Esophagus squamous epithelium (tissue), 5 donors: ENCODE measurements at places on chromosomes 6 and 20.

- DNase-seq, result no peak
Measured at GRCh38 chr6:44060612-44061374, 66.5 kb downstream of the MRPL14 start.

DNA sequence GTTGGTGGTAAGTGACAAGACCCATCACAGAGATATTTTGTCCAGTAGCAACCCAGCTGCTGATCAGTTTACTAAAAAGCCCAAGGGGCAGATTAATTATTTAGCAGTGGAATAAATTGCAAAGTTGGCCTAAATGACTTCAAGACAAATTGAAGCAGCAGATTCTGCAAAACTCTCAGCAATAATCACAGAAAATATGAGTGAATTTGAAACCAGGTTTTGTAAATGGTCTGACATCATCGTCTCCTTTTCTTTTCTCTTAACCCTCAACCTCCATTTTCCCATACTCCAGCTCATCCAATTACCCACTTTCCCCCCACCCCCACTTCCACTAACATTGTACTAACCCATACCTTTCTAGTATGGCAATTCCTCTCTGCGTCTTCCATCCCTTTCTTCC is 11.3 kb upstream of the PTPRK start:
- DNase-seq, result no peak

GRCh38 chr20:40245829-40246228 is 443.2 kb downstream of the MAFB start:
- DNase-seq, result no peak

- no peak for DNase-seq
Measured at GRCh38 chr20:14723614-14724013, 386.2 kb upstream of the FLRT3 start.

GRCh38 chr6:80441131-80441530 is 334.7 kb downstream of the BCKDHB start:
- no peak for DNase-seq

DNA sequence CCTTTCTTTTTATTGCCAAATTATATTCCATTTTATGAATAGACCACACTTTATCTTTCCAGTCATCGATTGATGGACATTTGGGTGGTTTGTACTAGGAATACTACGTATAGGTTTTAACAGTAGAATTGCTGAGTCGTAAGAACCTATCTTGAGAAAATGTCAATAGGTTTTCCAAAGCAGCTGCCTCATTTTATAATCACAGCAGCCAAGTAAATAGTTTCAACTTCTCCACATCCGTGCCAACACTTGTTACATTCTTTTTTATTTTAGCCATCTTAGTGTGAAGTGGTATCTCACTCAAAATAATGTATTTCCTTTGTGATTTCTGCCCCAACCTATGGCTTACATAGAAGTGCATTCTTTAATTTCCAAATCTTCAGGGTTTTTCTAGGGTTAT is 479.2 kb downstream of the CDH26 start:
- DNase-seq, result no peak

- no peak for DNase-seq
Measured at GRCh38 chr6:21173031-21173430, 420.5 kb upstream of the SOX4 start.

DNA sequence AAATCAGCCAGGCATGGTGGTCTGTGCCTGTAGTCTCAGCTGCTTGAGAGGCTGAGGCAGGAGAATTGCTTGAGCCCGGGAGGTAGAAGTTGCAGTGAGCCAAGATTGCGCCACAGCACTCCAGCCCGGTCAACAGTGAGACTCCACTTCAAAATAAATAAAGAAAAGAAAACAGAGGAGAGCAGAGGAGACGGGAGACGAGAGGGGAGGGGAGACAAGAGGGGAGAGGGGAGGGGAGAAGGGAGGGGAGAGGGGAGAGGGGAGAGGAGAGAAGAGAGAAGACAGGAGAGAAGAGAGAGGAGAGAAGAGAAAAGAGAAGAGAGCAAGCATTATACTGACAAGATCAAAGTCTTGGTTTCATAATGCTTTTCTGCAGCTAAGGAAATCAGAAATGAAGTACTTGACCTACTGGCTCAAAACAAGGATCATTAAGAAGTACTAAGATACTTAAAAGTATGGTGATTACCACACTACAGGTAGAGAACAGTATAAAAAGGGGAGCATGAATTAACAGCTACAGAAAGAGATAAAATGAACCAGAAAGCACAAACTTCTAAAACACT is 30.5 kb downstream of the FAM8A1 start:
- DNase-seq, result no peak

GRCh38 chr20:31679357-31680285 is 41.9 kb downstream of the COX4I2 start:
- DNase-seq, result no peak

GRCh38 chr20:49712996-49713752 is 504 bp downstream of the B4GALT5 start:
- no peak for DNase-seq

DNA sequence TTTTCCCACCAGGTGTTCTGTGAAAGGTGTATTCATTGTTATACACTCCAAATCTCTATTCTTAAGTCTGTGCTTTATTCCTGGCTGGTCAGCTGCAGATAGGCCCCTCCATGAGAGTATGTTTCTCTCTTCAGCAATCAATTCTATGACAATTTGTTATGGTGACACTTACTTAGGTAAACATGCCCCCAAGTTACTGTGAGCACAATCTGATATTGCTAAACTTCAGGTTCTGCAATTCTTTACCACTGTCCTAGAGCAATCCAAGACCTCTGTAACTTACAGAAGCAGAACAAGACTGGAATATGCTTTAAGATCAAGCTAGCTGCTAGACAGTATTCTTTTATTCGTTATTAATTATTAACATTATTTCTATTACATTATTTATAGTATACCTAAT is 391.9 kb downstream of the FRK start:
- no peak for DNase-seq

GRCh38 chr6:33166811-33167210 is 25.5 kb downstream of the COL11A2 start:
- DNase-seq, result no peak

DNA sequence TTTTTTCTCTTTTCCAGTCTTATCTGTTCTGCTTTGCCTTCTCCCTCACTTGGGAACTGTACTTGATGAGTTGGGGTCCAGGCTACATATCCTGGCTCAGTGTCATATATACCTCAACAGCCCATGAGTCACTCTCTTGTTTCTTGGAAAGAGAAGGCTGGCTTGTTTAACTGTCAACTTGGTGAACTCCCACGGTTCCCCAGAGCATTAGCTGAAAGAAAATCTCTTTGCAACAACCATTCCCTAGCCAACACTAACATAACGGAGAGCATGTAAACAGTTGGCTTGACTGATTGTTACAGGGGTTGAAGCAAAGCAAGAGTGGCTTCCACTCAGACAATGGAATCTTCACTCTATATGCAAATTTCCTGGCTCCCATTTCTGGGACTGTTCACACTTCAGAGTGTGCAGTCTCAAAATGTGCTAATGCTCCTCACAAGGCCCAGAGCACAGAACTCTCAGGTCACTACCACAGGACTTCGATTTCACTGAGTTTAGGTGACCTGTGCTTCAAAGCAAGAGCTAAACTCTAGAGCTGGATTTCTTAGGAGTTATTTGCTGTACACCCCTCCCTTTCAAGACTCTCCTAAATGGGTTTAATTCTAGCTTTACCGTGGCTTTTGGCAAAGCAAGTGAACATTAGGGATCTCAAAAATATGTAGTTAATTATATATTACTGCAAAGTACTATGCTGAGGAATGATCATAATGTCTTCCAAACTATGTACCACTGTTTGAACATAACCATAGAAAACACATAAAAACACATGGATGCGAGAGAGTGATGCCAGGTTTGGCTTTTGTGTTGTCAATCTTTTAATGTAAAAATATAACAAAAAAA is 609.8 kb downstream of the RFPL4B start:
- no peak for DNase-seq

DNA sequence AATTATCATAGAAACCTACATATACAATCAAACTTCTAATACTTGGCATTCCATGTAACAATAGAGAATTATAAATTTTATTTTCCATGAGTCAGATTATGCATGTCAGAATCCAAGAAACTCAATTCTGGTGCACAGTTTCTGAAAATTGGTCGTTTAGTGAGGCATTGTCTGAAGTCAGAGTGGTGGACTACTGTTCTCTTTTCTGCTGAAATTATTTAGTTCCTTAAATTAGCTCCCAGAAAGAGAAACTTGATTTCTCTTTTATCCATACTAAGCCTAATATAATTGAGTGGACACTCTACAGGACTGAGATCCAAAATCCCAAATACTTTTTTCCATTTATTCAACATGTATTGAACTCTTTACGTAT is 265.5 kb downstream of the ALDH8A1 start:
- DNase-seq, result no peak

GRCh38 chr6:43768983-43769525 is 957 bp upstream of the VEGFA start:
- no peak for DNase-seq

- DNase-seq, result no peak
Measured at GRCh38 chr20:8390037-8390433, 258.0 kb downstream of the PLCB1 start.

DNA sequence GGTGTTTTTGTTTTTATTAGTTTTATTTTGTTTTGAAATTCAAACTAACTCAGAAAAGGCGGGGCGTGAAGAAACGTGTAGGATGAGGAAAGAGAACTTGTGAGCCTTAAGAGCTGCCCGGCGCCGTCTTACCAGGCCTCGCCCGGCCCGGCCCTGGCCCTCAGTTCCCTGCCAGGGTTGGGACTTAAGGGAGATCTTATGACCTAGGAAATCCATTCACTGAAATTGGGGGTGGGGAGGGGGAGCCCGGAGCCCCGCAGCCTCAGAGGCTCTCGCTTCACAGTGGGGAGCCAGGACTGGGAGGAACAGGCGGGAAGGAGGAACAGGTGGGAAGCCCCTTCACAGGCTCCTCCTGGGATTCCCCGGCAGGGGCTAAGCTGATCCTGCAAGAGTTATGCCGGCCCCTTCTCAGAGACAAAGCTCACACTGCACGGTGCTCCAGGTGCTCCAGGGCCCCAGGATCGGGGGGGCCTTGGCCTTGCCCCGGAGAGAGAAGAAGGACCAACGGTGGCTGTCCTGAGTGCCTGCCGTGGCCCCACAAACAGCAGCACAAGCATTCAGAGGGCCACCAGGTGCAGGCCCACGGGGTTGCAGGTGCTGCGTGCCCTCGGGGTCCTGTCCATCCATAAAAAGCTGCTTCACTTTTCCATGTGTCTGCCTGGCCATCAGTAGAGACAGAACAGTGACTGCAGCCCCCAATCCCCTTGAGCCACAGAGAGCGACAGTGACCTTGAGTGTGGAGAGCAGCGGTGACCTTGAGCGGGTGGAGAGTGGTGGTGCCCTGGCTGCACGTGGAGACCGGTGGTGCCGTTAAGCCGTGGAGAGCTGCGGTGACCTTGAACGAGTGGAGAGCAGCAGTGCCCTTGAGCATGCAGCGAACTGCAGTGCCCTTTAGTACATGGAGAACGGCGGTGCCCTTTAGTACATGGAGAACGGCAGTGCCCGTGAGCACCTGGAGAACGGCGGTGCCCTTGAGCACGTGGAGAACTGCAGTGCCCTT is 152.7 kb downstream of the DLL1 start:
- DNase-seq, result no peak

DNA sequence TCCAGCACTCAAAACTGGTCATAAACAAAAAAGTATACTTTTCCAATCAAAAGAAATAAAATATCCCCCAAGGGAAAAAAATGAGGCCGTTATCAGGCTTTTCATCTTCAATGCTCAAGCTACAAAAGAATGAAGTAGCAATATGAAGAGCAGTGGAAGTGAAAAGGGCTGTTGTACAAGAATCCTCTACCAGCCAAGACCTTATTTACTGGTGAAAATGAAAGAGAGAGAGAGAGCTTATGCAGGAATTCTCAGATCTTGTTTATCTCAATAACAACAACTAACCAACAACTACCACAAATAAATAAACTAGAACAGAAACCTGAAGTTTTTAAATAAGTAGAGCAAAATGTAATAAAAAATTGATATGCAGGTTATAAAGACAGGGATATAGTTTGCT is 400.6 kb downstream of the HDGFL1 start:
- no peak for DNase-seq

DNA sequence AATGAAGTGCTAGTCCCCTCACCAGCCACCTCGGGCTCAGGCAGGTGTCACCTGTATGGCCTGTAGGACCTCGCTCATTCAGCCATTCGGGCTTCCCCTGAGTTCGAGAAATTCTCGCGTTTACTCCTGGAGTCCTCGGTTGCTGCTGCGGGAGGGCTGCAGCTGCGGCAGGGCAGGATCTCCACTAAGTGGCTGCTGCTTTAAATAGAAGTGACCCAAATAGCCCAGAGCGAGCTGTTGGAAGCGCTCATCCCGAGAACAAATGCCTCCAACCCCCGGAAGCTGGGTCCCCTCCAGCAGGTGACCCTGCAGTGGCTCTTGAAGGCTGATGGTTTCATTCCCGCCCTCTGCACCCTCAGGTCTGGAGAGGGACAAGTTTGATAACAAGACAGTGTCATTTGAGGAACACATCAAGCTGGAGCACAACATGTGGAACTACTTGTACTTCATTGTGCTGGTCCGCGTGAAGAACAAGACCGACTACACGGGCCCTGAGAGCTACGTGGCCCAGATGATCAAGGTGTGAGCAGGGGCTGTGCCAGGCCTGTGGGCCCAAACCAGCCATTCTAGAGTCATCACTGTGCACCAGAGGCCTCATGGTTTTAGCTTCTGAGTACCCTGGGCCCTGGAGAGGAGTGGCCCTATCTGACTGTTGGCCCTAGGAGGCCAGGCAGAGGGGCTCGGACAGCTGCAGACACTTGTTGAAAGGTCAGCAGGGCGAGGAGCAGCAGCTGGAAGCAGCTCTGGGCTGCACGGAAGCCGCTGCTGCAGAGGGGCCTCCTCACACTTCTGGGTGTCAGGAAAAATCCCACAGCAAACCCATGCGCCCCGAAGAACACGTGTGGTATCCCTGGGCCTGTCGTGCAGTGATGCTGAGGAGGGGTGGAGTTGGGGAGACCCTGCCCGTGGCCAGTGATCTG is 18.1 kb downstream of the UQCC2 start:
- no peak for DNase-seq

DNA sequence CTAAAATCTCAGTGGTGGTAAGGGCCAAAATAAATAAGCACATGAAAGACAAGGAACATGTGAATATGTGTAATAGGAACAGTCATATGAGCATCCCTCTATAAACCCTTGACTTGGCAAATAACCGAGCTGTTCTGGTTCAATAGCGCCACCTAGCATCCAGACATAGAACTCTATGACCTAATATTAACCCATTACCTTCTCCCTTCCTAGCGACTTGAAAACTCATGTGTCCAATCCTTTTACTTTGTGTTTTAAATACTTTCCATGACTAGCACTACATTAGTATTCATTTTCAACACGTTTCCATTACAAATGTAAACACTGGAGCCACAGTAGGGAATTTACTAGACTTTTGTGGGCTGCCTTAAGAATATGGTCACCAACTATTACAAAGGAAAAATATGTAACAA is 279.7 kb downstream of the UST start:
- DNase-seq, result no peak

GRCh38 chr6:137039010-137039409 is 5.8 kb downstream of the IL20RA start:
- DNase-seq, result no peak

- no peak for DNase-seq
Measured at GRCh38 chr20:36228770-36229169, 7.5 kb upstream of the AAR2 start.

GRCh38 chr6:208364-208763 is 83.9 kb upstream of the DUSP22 start:
- no peak for DNase-seq

- DNase-seq, result no peak
Measured at GRCh38 chr6:137342607-137343190, 123.5 kb upstream of the IFNGR1 start.
